ENCODE measurements at places on chromosomes 11 and 22.

GRCh38 chr22:36022162-36022561 lies 6.5 kb downstream of the RBFOX2 start:
- no peak for DNase-seq

- no peak for DNase-seq
Measured at GRCh38 chr22:17281440-17281841, 62.2 kb upstream of the ADA2 start.

DNA sequence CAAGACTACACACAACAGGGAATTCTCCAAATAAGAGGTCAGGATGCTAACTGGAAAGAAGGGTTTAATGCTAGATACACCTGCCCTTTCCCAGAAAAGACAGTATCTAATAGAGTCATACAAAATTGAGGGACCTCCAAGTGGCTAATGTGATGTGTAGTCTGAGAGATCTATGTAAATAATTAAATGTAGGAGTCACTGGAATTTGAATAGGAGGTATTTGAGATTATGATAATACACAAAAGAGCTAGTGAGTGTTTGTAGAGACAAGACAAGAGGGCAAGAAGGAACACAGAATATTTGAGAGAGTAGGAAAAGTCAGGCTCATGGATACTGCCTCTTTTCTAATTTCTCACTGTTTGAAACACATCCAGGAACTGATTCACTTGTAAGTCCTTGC lies 15.5 kb upstream of the INSC start:
- no peak for DNase-seq

DNA sequence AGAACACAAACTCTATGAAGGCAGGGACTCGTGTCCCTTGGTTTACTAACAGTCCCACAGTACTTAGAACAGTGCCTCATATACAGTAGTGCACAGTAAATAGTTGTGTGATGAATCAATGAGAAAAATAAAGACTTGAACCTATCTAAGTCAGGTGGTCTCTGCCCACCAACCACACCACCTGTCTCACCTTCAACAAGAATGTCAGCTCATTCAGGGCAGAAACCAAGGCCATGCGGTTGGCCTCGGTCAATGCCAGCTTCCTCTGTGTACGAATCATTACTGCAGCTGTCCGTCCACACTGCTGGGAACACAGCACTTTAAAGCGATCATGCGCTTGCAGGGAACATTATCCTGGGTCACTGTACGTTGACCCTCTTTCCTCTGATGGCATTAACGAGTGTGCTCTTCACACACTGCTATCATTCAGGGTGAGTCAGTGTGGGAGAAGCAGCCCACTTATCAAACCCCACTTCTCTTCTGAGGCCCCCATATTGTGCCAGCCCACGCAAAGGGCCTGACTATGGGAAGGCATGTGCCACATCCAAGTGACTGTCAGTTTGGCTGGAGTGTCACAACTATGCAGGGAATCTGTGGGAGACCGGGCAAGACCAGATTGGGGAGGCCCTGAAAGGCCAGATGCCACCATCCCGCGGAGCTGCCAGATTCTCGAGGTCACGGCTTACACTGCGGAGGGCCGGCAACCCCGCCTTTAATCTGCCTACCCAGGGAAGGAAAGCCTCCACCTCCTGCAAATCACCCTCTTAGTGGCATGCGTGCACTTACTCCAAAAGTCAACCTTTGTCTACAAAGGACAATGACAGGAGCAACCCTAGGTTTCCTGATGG lies 36.1 kb downstream of the LARGE1 start:
- no peak for DNase-seq

DNA sequence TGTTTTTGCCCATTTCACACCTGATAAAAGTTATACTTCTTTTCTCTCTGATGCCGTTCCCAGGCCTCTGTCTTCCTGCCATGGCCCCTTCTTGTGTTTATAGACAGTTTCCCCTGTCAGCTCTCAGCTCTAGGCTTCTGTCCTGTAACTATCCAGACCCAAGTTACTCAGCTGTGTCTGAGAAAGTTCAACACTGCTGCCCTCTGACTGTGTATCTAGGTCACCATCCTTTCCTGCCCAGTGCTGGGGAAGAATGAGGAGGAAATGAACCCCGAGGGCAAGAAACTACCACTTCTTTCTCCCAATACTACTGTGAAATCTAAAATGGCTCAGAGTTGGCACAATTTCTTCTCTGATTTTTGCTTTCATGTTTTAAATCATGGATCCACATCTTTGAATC lies 29.6 kb downstream of the SNX19 start:
- no peak for DNase-seq

GRCh38 chr22:29882716-29883044 lies 294 bp upstream of the MTMR3 start:
- DNase-seq: no peak

DNA sequence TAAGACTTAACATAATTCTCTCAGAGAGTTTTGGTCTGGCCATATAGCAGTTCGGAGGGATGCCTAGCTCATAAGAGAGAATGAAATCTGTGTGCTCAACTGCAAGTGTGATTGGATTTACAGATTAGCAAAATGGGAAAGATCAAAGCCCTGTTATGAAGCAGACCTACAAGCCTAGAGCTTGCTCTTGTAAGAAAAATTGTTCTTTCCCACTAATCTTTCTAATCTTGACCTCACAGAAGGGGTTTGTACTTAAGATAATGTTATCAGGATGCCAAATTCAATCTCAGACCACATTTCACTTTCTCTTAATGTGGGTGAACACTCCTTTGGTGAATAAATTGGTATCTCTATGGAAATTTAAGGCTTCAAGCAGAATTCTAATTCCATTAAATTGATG lies 267.2 kb downstream of the RAB38 start:
- no peak for DNase-seq

DNA sequence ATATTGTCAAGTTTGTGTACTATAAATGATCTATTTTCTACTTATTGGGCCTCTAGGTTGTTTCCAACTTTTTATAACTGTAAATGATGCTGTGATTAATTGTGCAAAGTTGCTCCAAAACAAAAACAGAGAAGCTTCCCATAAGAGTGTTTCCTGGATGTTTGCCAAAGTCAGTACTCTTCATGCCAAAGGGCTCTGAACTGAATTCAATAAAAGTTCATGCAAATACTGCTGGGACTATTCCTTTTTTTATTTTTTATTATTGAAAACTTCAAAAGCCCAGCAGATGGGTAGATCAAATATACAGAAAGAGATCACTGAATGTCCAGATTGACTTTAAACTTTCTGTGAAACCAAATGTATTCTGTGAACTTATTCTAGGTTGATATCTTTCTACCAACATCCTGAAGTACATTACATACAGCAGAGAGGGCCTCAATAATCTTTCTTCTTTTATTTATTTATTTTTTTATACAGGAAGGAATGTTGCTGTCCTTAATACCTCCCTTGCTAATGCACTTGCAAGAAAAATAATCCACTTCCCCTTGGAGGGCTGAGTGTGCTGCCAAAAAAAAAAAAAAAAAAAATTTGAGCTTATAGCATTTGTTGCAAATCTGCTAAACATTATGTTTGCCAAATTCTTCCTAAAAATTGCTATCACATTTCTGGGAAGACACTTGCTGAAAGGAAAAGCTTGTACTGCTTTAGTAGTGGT lies 53.0 kb downstream of the CTSC start:
- no peak for DNase-seq

GRCh38 chr11:96132437-96132836 lies 208.5 kb upstream of the MTMR2 start:
- DNase-seq: no peak

DNA sequence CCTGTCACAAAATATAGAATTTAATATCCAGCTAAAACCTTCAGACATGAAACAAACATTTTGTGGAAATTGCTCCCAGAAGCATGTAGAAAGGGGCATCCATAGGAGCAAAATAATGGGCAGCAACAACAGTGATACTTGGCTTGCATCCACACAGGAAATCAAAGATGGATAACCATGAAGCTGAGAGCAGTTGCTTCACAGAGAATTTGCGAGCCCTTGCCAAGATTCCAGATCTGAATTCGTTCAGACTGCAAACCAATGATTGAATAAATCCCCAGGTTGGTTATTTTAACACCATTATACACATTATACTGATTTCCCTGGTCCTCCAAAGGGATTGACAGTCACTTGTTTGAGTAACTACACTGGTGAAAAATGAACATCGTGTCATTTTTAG lies 15.6 kb upstream of the OR51L1 start:
- no peak for DNase-seq

DNA sequence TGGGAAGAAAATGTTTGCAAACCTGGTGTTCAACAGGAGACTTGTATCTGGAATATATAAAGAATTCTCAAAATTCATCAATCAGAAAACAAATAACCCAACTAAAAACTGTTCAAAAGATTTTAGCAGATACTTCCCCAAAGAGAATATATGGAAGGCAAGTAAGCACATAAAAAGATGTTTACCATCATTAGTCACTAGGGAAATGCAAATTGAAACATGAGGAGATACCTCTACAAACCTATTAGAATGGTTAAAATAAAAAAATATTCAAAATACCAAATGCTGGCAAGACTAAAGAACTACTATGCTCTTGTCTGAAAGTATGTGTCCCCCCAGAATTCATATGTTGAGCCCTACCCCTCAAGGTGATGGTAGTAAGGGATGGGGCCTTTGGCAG lies 8.6 kb downstream of the EXPH5 start:
- DNase-seq: no peak

GRCh38 chr22:36546932-36547331 lies 18.0 kb upstream of the EIF3D start:
- no peak for DNase-seq

GRCh38 chr11:70020336-70021214 lies 57.5 kb upstream of the ANO1 start:
- DNase-seq: no peak

DNA sequence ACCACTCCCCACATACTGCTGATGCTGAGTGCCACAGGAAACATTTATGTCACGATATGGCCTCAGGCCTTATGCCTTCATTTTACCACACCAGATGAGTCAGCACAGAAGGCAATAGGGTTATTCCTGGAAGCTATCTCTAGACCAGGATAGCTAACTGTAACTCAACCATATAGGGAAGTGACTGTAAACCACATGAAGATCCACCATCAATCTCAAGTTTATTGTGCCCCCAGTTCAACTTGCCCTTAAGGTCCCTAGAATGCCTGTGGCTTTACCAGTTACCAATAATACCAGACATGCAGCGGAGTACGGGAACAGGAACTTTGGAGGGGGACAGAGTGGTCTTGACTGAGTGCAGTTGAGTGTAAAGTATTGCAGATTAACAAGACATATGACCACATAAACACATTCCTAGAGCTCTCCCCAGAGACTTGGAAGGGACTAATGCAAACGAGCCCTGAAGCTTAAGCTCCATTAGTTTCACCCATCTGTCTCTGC lies 180.9 kb downstream of the KIF18A start:
- DNase-seq: no peak

GRCh38 chr11:19519912-19520641 lies 192.6 kb upstream of the NAV2 start:
- DNase-seq: no peak

- DNase-seq: no peak
Measured at GRCh38 chr11:35424157-35424940, 5.0 kb upstream of the SLC1A2 start.

- no peak for DNase-seq
Measured at GRCh38 chr11:28144808-28145207, 36.6 kb downstream of the METTL15 start.
